Breast epithelium (tissue), 4 donors: ENCODE measurements at places on chromosomes 16 and 17.

DNA sequence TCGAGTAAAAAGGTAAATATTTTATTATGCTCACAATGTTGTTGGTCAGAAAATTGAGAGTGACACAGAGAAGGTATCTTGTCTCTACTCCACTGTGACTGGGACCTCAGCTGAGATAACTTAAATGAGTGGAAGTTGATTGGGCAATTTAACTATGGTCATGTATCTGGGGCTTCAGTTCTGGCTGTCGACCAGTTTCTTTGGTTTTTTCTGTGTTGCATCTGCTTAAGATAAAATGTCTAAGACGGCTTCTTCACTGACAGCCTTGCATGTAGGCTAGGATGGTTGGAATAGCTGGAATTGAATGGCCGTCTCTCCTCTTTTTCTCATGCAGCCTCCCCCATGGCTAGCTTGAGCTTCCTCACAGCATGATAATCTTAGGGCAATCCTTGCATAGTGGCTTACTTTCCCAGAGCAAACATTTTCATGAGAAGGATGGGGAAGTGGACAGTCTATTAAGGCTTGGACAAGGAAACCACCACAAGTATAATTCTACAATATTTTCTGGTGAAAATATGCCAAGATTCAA is 433.7 kb downstream of the KIF2B start:
- no peak for DNase-seq

GRCh38 chr17:13017655-13018459 is at the start of gene ELAC2:
Gene ELAC2 (minus strand): TSS chr17:13018027. CDS start chr17:13017947, 80 bp downstream.
- peak; percentile 98 for DNase-seq

DNA sequence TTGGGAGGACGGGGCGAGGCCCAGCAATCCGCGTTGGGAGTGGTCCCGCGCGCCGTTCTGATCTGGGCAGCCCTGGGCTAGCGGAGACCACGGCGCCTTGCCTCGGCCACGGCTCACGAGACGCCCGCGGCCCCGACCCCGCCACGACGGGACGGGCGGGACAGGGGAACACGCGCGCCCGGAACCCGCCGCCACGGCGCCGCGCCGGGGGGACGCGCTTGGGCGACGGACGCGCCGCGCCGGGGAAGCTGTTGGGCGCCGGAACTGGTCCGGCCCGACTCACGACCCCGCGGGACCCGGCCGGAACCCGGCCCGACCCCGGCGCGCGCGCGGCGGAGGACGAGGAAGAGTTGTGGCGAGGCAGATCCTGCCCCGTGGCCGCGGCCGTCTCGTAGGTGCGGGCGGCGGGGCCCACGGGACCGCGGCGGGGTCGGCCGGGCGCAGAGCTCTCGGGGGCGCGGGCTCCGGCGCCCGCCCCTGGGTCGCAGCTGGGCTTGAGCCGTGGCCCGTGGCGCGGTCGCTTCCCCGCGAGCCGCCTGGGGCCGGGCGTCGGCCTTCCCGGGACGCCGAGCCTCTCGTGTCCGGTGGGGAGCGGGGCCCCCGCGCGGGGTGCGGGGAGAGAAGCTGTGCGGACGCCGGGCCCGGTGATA is at the start of gene ACSF3:
TSS of gene ACSF3 (plus strand) at position 251 of the 650 bp plus-strand sequence. CDS start 6,830 bp downstream, outside the sequence.
- no peak for DNase-seq

DNA sequence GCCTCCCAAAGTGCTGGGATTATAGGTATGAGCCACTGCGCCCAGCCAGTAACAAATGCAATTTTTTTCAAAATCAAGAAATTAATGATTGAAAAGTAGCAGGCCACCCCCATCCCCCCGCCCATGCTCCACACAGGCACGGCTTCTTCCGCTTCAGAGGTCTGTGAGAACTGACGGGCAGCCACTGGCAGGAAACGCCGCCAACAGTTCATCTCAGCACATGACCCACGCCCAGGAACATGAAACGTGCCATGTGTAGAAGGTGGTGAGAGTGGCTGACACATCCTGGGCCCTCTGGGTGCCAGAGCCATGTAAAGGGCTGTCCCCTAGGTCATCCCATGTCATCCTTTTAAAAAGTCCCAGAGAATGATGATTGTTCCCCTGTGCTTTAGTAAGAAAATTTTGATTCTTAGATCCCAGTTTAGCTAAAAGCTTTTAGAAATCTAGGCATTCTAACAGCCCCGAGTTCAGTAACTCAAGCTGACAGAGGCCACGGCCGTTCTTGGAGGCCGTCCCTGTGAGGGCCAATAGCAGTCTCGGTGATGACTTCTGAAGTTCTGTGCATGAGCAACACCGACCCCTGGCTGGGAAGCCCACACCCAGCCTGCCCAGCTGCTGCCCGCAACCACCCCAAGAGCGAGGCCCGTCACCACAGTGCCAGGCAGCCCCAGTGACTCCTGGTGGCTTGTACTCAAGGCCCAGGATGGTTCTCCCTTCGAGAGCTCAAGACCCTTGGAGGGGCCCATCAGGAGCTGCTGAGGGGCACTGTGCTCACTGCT is 52.1 kb downstream of the KLHDC4 start:
- DNase-seq: no peak

GRCh38 chr16:635573-636205 is 416 bp downstream of the METTL26 start:
- DNase-seq: no peak

DNA sequence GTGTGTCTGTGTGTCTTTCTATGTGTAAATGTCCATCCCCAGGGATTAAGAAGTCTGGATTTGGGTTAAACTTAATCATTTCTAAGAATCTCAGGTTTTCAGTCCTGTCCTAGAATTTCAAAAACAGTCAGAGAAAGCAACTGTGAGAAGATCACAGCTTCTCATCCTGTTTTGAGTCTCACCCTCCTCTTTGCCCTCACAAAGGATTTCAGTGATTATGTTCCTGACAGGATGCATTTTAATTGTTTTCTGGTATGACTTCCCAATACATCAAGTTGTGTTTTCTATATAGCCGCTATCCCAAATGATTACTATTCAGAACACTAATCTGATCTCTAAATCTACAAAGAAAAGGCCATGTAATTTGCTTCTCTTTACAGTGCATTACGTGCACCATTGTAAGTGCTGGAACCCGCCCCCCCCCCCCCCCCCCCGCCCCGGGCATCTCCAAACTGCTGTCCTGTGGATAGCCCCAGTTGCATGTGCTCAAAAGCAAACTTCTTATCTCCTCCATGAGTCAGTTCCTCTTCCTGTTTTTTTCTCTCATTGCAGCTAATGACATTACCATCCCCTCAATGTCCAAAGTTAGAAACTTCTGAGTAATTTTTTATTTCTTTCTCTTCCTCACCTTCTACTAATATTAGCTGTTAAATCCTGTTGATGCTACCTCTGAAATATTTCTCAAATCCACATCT is 73.9 kb downstream of the CDH13 start:
- no peak for DNase-seq

- no peak for DNase-seq
These were observed 549.0 kb downstream of the HS3ST4 start for GRCh38 chr16:26240807-26241206.

DNA sequence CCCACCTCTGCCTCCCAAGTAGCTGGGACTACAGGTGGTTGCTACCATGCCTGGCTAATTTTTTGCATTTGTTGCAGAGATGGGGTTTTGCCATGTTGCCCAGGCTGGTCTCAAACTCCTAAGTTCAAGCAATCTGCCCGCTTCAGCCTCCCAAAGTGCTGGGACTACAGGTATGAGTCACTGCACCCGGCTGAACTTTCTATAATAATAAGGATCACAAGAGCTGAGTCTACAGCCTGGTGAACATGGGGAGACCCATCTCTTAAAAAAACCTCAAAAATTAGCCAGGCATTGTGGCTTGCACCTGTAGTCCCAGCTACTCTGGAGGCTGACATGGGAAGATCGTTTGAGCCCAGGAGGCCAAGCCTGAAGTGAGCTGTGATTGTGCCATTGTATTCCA is 53.5 kb downstream of the WDR59 start:
- DNase-seq: no peak

DNA sequence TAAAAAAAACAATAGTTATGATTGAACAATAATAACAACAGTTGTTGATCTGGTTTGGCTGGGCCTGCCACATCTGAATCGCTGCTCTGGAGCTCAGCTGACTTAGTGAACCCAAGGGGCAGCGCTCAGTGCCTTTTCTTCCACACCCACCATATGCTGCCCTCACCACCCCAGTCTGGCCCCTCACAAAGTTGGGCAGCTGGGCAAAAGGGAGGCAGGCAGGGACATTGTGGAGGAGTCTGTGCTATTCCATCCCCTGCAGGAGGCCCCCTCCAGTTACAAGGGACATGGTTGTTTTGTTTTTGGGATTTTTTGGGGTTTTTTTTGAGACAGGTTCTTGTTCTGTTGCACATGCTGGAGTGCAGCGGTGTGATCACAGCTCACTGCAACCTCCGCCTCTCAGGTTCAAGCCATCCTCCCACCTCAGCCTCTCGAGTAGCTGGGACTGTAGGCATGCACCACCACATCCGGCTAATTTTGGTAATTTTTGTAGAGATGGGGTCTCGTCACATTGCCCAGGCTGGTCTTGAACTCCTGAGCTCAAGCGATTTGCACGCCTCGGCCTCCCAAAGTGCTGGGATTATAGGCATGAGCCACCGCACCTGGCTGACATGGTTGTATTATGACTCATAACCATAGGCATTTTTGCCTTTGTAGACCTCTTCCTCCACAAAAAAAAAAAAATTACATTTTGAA is 8.6 kb upstream of the PECAM1 start:
- DNase-seq: no peak

DNA sequence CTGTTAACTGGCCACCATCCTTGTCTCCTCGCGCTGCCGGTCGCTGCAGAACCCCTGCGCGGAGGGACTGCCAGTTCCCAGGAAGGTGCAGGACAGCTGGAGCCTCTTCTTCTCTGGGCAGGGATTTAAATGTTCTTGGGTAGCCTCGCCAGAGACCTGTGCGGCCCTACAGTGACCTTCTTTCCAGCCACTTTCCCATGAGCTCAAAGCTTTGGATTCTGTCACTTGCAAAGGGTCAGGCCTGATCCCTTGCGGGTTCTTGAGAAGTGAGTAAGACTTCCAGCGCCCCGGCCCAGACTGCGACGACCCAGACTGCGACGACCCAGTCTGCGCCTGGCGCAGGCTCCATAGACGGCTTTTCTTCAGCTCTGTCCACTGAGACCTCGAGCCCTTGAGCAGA is 1.4 kb upstream of the SLFN5 start:
- DNase-seq: no peak

DNA sequence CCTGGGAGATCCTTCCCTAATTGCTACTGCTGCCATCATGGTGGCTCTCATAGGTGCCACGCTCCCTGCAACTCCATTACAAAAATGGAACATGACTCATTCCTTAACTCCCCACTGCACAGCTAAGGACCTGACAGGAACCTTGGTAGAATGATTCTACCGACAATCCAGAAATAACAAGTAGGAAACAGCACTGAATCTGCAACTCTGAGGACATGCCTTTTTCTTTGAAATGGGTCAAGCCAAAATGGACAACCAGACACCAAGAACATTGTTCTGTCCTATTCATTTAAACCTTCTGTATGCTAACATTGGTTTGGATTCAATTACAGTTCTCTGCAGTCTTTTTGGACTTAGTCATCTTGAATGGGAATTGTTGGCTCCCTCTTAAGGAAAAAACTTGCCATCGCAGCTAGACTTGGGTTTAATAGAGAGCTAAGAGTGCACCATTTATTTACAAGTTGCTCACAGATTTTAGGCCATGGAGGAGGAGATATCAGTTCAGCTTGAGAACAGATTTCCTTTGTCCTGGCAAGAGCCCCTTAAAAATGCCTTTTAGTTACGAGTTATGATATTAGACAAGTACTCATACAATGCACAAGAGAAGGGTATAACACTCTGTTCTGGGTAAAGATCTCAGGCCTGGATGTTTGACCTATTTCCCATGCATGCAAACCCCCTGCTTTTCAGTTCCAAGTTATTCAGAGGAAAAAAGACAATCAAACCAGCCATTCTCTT is 20.9 kb upstream of the NSRP1 start:
- no peak for DNase-seq

GRCh38 chr17:74147966-74148365 is 55.5 kb upstream of the RPL38 start:
- DNase-seq: no peak

DNA sequence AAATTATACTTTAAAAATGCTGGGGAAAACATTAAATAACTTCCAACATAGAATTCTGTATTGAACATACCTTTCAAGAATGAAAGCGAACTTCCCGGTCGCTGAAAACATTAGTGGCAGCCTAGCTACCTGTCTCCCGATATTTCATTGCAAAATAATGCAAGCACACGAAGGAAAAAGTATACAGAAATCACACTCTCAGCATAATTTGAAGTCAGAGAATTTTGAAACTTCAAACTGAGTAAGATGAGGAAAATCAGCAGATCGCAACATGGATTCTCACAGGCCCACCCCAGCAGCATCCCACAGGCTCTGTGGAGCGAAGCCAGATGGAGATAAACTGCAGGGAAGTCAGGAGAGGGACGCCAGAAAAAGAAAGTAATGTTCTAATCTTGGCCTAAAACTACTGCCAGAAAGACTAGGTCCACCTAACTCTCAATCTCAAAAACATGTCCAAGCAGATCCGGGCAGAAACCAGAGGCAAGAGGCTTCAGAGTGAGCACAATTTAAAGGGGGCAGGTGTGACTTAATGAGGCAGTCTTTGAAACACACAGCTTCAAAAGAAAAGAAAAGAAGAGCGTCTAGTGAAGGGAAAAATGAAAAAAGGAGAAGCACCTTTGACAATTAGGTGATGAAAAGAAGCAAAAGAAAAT is 4.8 kb upstream of the GOSR1 start:
- DNase-seq: no peak

GRCh38 chr17:9271989-9272388 is 250.7 kb downstream of the NTN1 start:
- DNase-seq: no peak
